ENCODE measurements at places on chromosomes 7 and 10. TPM values are rescaled to one million over a fixed set of nuclear protein-coding genes. Genes with fewer than 3 reads are reported as not detected.

The PRKAR1B gene
- 35.7 TPM for polyA plus RNA-seq

The MAPK8 gene
- polyA plus RNA-seq, result 40.0 TPM

The MALRD1 gene
- polyA plus RNA-seq, result 1.3 TPM

The LEP gene
- not detected for polyA plus RNA-seq

The CALML5 gene
- polyA plus RNA-seq, result 0.26 TPM

The CHAT gene
- not detected for polyA plus RNA-seq

The CNPY1 gene
- not detected for polyA plus RNA-seq

All from GM23338 (cell line).